Posterior vena cava (tissue), 2 donors: ENCODE measurements at places on chromosomes 11 and 22. TPM values are rescaled to one million over a fixed set of nuclear protein-coding genes. Genes with fewer than 3 reads are reported as not detected.

Gene TRIM51
- not detected for total RNA-seq

GRCh38 chr22:22032906-22033802 is 50.6 kb upstream of the TOP3B start:
- no peak for DNase-seq

DNA sequence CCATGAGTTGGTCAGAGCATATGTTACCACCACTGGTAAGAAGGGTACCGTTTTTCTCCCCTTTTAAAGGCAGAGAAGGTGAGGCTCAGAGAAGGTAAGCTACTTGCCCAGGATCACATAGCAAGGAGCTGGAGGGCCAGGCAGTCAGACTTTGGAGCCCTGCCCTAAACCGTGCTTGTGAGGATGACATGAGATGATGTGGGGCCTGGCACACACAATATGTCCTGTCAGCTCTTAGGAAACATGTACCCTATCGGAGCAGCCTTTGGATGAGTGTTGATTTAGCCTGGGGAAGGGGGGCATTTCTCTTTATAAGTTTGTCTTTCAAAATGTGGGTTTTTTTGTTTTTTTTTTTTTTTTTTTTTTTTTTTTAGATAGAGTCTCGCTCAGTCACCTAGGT is 100.5 kb upstream of the CRYBB3 start:
- DNase-seq = no peak

DNA sequence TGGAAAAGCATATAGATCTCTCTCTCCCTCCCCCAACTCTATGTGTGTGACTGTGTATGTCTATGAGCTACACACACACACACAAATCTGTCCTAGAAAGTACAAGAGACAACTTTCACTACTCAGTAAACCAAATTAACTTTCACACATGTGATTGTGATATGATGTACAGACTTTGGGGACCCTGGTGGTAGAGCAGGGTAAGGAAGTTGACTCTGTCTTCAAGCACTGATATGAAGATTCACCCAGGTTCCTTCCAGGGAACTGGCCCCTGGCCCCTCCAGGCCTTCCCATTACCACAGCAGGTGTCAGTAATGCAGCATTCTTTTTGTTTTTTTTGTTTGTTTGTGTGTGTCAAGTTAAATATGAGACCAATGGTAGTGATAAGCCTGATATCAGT is 66.1 kb upstream of the PTH start:
- no peak for DNase-seq

GRCh38 chr22:48695731-48696305 is 1131.9 kb downstream of the BRD1 start:
- no peak for DNase-seq
